ENCODE measurements at places on chromosomes 2 and 18.

GRCh38 chr2:141438536-141438935 is 692.3 kb downstream of the LRP1B start:
- DNase-seq: no peak

DNA sequence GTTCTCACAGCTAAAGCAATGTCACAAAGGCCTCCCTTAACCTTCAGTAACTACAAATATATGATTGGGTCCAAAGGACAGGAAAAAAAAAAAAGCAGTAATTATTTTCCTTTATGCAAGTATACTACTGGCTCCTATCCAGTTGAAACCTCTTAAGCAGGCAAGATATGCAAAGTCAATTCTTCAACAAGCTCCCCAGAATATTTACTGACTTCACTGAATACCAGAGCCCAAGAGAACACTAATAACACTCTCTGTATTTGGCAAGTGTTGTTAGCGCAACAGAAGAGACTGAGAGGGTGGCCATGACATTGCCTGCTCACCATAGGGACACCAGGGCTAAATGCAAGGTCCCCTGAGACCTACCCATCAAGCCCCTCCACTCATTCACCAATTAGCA is 74.5 kb downstream of the AP1S3 start:
- no peak for DNase-seq

GRCh38 chr2:113164930-113165585 is 8.7 kb upstream of the PSD4 start:
- no peak for DNase-seq

DNA sequence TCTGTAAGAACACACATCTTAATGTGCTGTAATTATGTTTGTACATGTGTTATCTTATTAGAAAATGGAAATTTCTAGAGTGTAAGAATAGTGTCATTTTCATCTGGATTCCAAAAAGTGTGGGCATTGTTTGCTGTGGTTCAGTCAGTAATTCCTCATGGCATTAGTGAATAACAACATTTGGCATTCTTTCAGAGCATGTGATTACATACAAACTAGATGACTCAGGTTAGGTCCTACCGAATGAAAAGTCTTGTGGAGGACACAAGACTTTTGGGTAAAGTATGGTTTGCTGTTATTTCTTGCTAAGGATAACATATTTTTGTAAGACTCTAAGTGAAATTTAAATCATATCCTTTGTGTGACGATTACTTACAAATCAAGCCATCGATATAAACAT is 593.1 kb upstream of the NRXN1 start:
- peak; percentile 20 for DNase-seq

GRCh38 chr18:3852321-3852720 is 402.3 kb downstream of the TGIF1 start:
- DNase-seq: no peak

DNA sequence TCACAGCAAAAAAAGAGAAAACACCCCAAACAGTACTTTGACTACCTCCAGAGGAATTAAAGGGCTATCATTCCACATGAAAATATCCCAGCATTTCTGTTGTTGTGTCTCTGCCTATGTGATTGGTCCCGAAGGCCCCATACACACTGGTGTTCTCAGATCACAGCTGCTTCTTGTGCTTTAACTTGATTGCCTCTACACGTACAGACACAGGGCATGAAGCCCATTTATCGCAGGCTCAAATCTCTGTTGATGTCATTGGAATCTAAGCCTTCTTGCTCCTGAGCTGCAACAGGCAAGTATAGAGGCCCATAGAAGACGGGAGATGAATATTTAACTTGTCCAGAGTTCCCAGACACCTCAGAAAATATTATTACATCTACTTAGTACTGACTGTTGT is 405.2 kb downstream of the NCKAP5 start:
- DNase-seq: no peak

GRCh38 chr18:73884868-73885267 is 262.8 kb downstream of the FBXO15 start:
- DNase-seq: no peak

DNA sequence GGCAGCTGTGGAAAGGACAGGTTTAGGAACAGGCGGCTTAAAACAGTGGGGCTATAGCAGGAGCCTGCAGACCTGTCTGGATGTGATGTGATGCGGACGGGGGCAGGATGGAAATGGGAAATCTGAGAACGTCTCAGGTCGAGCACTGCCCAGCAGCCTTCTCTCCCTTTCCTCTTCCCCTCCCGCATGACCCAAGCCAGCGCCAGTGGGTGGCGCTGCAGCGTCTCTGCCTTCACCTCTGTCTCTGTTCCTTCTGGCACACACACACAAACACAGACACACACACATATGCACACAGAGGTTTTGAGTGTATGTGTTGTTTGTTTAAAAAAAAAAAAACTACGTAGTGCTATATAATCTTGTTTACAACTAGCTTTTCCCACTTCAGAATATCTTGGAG is 82.0 kb upstream of the SLC66A3 start:
- DNase-seq: peak; percentile 18

GRCh38 chr2:63189026-63189425 is 138.4 kb downstream of the OTX1 start:
- peak; percentile 17 for DNase-seq

DNA sequence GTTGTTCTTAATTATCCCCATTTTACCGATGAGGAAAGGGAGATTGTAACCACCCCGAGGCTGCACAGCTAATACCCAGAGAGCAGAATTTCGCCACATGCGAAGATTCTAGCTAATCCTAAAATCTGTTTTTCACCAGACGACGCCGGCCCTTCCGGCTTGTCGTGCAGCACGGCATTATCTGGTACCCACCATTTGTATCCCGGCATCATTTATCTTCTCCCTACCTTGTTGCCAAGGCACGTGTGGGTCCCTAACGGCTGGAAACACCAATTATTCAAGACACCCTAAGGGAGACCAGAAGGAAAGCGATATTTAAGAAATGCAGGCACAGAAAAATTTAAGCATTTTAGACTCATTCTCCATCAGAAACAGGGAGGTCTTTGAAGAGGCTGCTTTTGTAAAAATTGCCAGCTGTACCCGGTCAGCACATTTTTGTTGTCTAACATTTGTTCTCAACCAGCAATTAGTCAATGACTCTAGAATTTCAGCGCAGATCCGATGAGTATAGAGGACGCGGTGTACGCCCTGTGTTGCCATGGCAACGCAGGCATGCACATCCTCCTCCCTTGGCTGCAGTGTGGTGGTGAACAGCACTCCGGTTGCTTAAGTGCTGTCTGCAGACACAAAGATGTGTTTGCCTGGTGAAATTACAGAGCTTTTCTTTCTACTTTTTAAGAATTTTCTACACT is 111.6 kb downstream of the AGAP1 start:
- peak; percentile 91 for DNase-seq

DNA sequence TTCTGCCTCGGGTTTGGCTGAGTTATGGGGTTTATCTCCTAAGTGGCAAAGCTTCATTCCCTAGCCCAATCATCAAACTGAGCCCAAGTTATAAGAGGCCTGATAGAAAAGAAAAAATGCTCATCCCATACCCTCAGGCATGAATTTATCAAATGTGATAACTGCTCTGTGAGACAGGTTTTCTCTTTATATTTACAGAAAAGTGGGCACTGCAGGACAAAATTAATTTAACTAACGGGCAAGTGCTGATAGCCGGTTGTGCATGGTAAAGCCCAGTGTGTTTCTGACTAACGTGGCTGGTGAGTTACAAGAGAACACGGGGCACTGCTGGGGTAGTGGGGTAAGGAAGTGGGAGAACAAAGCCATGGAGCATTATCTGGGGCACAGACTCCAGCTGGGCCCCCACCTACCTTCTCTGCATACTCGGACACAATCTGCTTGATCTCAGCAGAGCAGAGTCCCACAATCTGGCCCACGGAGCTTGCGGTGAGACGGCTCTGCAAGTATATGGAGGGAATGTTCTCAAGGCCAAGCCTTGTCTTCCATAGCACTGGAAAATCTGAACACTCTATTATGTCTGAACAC is 40.3 kb downstream of the CCDC93 start:
- no peak for DNase-seq

GRCh38 chr2:96484091-96484490 is 21.1 kb downstream of the NEURL3 start:
- no peak for DNase-seq

GRCh38 chr2:171512683-171513195 is 9.5 kb upstream of the CYBRD1 start:
- DNase-seq: no peak

DNA sequence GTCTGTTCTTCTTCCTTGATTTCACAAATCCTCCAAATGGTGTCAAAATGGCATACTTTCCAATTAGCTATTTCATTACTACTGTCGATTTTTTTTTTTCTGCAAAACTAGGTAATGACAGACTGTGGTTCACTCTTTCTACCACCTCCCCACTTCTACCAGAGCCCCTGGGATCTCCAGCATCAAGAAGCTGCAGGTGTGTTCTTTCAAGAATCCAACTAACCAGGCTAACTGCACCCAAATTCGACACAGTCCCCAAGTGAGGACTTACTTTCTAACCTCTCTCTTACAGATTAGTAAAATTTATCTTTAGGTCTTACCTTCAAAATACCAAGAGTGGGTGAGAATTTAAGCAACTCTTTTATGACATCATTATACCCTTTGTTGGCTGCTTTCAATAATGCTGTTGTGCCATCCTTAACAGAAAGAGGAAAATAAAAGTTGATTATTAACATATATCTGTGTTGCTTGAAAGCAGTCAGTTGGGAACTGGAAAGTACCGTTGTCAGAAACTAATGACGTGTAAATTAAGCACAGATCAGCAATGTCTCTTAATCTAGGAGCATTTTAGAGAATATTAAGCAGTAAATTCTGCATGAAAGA is 31.2 kb upstream of the NPC1 start:
- DNase-seq: no peak

DNA sequence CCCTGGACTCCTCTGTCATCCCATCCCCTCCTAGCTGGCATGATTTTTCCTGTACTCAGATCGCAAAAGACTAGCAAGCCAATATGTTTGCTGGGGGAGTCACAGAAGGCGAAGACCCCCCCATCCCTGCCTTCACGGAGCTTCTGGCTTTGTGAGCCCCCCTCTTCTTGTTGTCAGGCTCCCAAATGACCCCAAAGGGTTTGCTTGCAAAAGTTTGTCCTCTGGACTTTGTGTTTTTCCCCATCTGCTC is 169.9 kb downstream of the SMAD7 start:
- no peak for DNase-seq

- DNase-seq: no peak
Observed at GRCh38 chr18:29465526-29465925, 1288.6 kb upstream of the CDH2 start.

- DNase-seq: peak; percentile 83
Observed at GRCh38 chr2:126657636-126658318, 1.8 kb downstream of the GYPC start.

DNA sequence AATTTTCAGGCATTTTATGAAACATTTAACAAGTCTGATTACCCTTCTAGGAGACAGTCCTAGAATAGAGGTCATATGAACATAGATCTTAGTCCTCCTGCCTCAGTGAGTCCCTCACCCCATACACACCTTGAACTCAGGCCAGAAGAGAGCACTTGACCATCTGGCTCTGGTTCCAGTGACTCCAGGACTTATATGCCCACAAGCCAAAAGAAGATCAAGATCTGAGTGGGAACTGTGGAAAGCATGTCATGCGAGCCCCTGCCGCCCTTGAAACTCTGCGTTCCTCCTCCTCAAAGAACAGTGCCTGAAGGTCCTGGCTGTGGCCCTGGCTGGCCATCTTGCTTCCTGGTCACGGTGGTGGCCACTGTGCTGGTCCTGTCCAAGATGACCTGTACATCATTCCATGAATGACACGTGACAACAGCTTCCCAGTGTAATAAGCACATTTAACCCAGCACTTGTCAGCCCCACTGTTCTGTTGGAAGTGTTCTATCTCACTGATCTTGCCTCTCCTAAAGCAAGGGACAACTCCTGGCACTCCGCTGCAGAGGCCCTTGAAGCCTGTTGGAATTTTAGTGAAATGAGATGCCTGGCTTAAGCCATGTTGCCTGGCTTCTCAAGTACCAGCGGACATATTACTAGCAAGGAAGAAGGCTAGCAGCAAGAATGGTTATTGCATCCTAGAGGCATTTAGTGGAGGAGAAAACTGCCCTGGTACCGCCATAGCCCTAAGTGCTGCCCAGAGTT is 17.6 kb downstream of the TTC32 start:
- no peak for DNase-seq

- no peak for DNase-seq
Observed at GRCh38 chr2:156132941-156133340, 199.6 kb downstream of the NR4A2 start.

- no peak for DNase-seq
Observed at GRCh38 chr2:60818272-60818671, 62.2 kb downstream of the PAPOLG start.

GRCh38 chr2:196253116-196253480 is 81.7 kb upstream of the STK17B start:
- no peak for DNase-seq

- peak; percentile 29 for DNase-seq
Observed at GRCh38 chr2:200353120-200353519, 46.6 kb downstream of the SPATS2L start.

- peak; percentile 1 for DNase-seq
Observed at GRCh38 chr18:76875390-76876325, 53.3 kb downstream of the ZNF236 start.

- DNase-seq: no peak
Observed at GRCh38 chr2:60125611-60126426, 427.6 kb downstream of the BCL11A start.

- no peak for DNase-seq
Observed at GRCh38 chr2:35989503-35989902, 366.1 kb upstream of the CRIM1 start.

DNA sequence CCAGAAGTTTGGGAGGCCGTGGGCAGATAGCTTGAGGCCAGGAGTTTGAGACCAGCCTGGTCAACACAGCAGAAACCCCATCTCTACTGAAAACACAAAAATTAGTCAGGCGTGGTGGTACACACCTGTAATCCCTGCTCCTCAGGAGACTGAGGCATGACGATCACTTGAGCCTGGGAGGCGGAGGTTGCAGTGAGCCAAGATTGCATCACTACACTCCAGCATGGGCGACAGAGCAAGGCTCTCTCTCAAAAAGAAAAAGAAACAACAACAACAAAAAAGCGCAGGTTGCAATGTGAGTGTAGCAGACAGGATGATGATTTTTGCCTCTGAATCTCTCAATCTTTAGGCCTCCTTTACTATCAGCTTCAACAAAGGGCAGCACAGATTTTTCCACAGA is 2.7 kb upstream of the USP14 start:
- no peak for DNase-seq

- no peak for DNase-seq
Observed at GRCh38 chr18:12034241-12035100, 53.2 kb downstream of the IMPA2 start.

DNA sequence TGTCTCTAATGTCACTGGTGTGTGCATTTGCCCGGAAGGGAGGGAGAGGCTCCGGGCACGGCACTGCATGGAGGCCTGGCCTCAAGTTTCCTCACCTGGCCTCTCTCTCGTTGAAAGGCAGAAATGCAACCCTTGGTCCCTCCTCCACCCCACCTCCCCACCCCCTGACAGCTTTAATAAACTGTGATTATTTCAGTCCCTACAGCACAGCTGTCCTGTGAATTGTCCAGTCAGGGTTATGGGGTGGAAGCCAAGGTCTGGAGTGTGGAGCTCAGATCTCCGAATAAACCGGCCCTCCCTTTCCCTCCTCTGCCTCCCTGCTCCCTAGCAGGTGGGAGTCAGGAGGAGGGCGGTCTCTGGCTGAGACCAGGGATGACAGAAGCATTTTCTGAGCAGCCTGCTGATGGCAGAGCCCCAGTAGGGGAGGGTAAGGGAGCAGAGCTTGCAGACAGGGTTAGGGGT is 199.2 kb upstream of the SMAD2 start:
- DNase-seq: no peak
